ENCODE measurements at places on chromosomes 3 and 15.

GRCh38 chr3:194384569-194385001 lies 14.5 kb downstream of the GP5 start:
- DNase-seq, result no peak

GRCh38 chr3:177929310-177929709 lies 606.9 kb upstream of the KCNMB2 start:
- DNase-seq, result no peak

- DNase-seq, result no peak
Observed at GRCh38 chr3:128170866-128171516, 17.7 kb downstream of the EEFSEC start.

GRCh38 chr3:26668171-26668570 lies 45.6 kb downstream of the LRRC3B start:
- no peak for DNase-seq

DNA sequence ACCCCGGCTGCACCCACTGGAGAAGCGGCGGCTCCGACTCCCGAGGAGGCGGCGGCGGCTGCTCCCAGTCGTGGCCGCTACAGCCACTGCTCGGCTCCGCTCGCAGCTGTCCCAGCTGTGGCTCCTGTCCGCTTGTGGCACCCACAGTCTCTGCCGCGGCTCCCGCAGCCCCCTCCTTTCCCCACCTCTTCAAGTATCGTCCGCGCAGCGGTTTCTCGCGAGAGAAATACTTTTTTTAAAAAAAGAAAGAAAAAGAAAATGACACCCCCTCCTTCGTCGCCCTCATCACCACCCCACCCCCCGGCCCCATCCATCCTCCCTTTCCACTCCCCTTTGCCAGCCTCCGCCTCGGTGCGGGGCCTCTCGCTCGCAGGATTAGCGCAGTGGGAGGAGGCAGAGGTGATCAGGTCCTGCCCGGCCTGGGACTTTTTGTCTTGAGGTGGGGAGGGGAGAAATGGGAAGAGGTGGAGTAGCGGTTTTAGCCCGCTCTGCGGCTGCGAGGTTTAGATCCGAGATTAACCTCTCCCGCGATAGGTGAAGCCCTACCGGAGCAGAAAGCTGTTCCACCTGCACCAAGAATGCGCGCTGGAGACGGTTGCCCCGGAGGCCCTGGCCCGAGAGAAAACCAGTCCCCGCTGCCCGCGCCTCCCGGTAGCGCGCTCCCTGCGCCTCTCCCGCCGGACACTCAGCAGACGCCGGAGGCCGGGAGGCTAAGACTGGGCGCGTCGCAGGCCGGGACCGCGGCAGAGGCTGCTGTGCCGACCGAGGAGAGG lies at the start of gene FBN1:
Gene FBN1 (minus strand): TSS at position 152 of the 773 bp plus-strand sequence. CDS start 940 bp downstream, outside the sequence.
- DNase-seq, result peak; percentile 26

DNA sequence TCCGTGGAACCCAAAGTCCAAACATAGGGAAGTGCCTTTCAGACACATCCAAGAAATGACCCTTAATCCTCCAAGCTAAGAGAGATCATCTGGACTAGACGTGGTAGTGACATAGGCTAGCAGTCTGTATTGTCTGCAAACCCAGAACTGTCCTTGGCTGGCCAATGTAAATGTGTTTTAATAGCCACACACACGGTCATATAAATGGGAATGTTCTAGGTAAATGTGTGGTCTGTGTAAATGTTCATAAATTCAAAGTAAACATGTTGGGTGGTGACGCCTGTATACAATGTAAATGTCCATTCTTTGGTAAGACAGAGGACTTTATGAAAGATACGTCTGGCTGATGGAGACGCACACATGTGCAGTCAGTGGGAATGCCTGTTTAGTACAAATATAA lies 16.3 kb upstream of the LINGO1 start:
- no peak for DNase-seq

DNA sequence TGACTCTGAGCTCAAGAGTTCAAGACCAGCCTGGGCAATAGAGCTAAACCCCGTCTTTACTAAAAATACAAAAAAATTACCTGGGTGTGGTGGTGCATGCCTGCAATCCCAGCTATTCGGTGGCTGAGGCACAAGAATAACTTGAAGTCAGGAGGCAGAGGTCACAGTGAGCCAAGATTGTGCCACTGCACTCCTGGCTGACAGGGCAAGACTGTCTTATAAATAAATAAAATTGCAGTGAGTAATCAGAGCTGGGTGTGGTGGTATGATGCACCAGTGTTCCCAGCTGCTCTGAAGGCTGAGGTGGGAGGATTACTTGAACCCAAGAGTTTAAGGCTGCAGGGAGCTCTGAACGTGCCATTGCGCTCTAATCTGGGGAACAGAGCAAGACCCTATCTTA lies 55.9 kb upstream of the GCNT3 start:
- no peak for DNase-seq

GRCh38 chr15:40584191-40584590 lies 9.9 kb upstream of the KNL1 start:
- no peak for DNase-seq

- no peak for DNase-seq
Observed at GRCh38 chr3:143586576-143586975, 261.7 kb downstream of the SLC9A9 start.

- no peak for DNase-seq
Observed at GRCh38 chr3:103306104-103306503, 871.3 kb downstream of the ZPLD1 start.
